ENCODE measurements at places on chromosomes 1 and 21. TPM values are rescaled to one million over a fixed set of nuclear protein-coding genes. Genes with fewer than 3 reads are reported as not detected.

Gene RNASEL
- 0.98 TPM for total RNA-seq

Gene PIK3C2B
- 33.2 TPM for total RNA-seq

Gene NPL
- 3.7 TPM for total RNA-seq

Gene HMGCS2
- total RNA-seq: not detected

Gene RHBDL2
- total RNA-seq: under 0.01 TPM

Gene CYP4Z1
- total RNA-seq: 0.25 TPM

Gene UBL4B
- total RNA-seq: 0.25 TPM

Gene OR2G6
- not detected for total RNA-seq

Gene SPATC1L
- 6.1 TPM for total RNA-seq
